IPS-NIHi11 (cell line): ENCODE measurements at places on chromosomes 1 and 21.

- DNase-seq = no peak
Measured at GRCh38 chr1:115854005-115854404, 13.1 kb upstream of the NHLH2 start.

DNA sequence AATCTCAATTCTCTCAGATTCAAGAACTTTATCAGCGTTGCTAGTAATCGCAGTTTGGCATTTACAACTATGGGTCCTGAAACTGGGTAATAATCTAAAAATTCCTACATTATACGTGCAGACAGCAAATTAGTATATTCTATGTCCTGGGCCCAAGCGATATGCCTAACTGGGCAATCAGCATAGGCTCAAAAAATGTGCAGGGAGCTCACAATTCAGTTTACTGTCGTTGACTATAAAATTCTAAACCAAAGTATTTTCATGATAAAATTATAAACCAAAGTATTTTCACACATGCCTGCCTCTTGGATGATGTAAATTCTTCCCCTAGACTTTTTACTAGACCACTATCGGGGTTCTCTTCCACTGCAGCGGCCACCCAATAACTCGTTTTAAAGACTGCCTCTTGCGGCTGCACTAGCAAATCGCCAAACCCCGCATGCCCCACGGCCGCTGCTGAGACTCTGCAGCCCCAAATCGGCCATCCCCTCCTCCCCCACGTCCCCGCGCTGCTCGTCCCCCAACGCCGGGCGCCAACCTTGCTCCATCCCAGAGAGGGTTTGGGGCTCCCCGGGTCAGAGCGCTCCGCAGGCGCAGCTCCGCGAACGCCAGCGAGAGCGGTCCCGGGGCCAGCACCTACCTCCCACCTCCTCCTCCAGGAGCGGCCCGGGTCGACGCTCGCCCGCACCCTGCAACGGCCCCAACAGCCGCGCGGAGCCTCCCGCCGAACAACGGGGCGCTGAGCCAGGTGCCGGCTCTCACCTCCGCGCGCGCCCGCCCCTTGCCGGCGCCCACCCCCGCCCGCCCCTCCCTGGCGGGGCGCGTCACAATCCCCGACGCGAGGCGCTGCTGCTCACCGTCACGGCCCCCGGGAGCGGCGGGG, 506 bp downstream of the SSX2IP start:
- DNase-seq = no peak

DNA sequence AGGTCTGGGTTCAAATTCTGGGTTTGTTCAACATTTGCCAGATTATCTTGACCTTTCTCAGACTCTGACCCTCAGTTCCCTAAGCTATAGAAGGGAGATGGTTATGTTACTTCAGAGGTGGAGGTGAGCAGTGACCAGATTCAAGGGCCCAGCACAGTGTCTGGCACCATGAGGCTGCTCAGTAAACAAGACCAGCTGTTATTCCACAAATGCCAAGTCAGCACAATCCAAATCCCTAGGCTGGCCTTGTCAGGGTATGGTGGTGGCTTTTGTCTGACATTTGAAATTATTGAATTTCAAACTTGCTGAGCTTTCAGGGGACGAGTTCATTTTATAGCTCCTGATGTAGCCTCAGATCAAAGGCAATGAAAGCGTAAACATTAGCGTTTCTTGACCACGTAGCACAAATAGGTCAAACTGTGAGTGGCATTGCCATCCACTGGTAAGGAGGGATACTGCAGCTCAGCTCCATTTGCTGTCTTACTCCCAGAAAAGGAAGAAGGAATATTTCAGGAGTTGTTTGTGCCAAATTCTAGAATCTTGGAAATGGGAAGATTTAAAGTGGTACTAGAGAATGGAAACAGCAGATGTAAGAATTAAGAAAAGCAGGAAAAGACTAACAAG, 94.3 kb upstream of the EDN2 start:
- peak; percentile 60 for DNase-seq

GRCh38 chr1:31644560-31645273, at the start of gene PEF1:
PEF1 (minus strand) TSS chr1:31644876; CDS start chr1:31644864, 12 bp downstream.
- DNase-seq = peak; percentile 99

GRCh38 chr1:166322470-166322869, 155.7 kb upstream of the FAM78B start:
- DNase-seq = no peak

- no peak for DNase-seq
Measured at GRCh38 chr1:98681812-98682211, 20.3 kb downstream of the SNX7 start.

GRCh38 chr1:7536891-7537591, 234.1 kb upstream of the VAMP3 start:
- no peak for DNase-seq

DNA sequence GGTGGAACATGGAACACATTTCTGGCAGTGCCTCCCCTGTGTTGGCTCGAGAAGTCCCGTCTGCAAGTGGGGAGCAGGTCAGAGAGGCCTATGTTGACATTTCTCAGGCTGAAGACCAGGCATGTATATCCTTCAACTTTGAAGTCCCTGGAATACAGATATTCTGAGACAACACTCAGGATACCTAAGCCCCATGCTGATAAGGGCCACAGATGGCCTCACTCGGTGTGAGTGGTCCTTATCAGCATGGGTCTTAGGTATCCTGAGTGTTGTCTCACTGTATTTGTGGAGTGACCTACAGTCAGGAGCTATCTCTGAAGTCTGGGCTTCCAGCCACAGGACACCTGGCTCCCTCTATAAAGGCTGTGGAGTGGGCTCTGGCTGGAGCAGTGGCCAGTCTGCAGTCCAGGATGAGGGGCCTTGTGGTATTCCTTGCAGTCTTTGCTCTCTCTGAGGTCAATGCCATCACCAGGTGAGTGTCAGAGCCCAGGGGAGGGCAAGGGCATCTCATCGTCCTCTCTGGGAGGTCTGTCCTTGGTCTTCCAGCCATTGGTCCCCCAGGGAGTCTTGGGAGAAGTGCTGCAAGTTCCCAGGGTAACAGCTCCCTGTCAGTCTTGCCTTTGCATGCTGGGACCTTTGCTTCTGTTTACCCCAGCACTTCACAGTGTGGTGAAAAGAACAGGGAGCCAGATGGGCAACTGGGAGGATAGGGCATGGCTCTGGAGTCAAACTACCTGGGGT, 29.6 kb downstream of the PROK1 start:
- DNase-seq = no peak
